ENCODE measurements at places on chromosomes 16 and 17. TPM values are rescaled to one million over a fixed set of nuclear protein-coding genes. Genes with fewer than 3 reads are reported as not detected.

- DNase-seq, result no peak
Observed at GRCh38 chr17:75308732-75309629, 19.7 kb upstream of the SLC25A19 start.

- no peak for DNase-seq
Observed at GRCh38 chr17:77423589-77424451, 283.1 kb downstream of the SEC14L1 start.

GRCh38 chr16:21283521-21284289 is 5.6 kb upstream of the CRYM start:
- no peak for DNase-seq

TM4SF5 gene
- total RNA-seq, result not detected

MT1E gene
- total RNA-seq, result 74.8 TPM

Measured in activated CD8-positive, alpha-beta T cell treated with anti-CD3 and anti-CD28 coated beads, Interleukin-2, amount 10 ng/mL, durations not matched to agents 7 days and 5 days (primary cell).